Aorta (tissue), 5 donors: ENCODE measurements at places on chromosomes 7 and 10. TPM values are rescaled to one million over a fixed set of nuclear protein-coding genes. Genes with fewer than 3 reads are reported as not detected.
A peak's percentile ranks its signal among the peaks of the same experiment; 100 is the strongest.

DNA sequence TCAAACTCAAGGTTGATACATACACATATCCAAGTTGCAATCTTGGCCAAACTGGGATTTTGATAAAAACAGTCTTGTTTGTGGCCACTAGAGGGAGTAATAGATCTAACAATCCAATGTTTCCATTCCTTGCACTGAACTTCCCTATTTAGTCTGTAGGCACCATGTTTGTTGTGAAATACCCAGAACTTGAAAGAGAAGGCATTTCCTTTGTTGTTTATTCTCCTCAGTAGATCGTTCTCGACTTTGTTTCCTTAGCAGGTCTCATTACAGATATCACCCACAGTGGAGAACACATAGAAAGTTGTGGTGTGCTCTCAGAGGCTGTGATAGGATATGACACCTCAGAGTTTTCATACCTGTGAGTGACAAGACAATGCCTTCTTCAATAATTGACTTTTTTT lies 70.3 kb upstream of the MXI1 start:
- H3K4me1 ChIP-seq = peaks cover 3% of the 10 kb centered on the region
- no peak overlapping the region for H3K27ac ChIP-seq
- DNase-seq = no peak
- no peaks in the 10 kb centered on the region for H3K27me3 ChIP-seq
- H3K4me3 ChIP-seq = no peak overlapping the region
- H3K36me3 ChIP-seq = no peaks in the 10 kb centered on the region

DNA sequence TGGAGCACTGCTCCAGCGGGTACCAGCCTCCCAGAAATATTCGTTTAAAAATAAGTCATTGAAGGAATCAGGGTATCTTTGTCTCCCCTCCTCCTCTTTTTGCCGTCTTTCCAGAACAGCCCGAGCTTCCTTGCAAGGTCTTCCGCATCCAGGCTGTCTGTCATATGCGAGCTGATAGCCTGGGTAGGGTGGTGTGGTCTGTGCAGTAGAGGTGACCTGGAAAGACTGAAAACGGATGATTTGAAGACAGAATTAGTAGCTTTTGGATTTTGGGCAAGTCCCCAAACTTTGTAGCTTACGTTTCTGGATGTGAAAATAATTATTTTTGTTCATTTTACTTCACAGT lies 480 bp downstream of the VPS50 start:
- no peak for DNase-seq
- H3K4me1 ChIP-seq = no peaks in the 10 kb centered on the region
- no peaks in the 10 kb centered on the region for H3K36me3 ChIP-seq
- H3K27ac ChIP-seq = no peak overlapping the region
- peak overlapping the region; percentile 65 for H3K4me3 ChIP-seq

DNA sequence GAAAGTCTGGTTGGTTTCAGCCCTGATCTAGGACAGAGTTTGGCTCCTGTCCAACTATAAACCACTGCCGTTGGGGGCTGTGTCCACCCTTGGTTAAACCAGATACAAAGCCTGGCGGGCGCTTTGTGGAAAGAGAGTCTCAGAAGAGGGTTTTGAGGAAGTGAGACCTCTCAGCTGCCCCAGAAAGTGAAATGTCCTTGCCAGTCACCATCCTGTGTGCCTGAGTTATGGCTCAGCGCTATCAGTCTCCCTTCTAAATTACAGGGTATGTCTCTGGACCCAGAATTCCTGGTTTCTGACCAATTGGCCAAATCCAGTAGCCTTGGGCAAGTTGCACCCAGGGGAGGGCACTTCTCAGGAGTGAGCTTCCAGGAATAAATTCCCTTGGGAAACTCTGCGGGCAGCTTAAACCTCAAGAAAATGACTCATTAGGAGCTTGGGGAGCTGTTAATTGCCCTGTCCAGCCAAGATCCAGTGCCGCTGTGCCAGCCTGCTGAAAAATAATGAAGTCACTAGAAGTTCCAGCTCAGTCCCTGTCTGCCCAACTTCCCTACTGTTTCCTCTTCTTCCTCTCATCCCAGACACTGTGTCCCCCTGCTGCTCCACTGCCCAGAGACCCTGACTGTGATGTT lies 66.7 kb upstream of the PDZD8 start:
- H3K27ac ChIP-seq = no peak overlapping the region
- peak; percentile 59 for DNase-seq
- H3K4me1 ChIP-seq = no peaks in the 10 kb centered on the region

Gene OR2A42
- 1.3 TPM for total RNA-seq

Gene SLC26A3
- total RNA-seq = not detected

Gene IDI2
- not detected for total RNA-seq

Gene FAM237B
- not detected for total RNA-seq

Gene TYSND1
- total RNA-seq = 10.9 TPM
